ENCODE measurements at places on chromosomes 6 and 20.
A peak's percentile ranks its signal among the peaks of the same experiment; 100 is the strongest.

DNA sequence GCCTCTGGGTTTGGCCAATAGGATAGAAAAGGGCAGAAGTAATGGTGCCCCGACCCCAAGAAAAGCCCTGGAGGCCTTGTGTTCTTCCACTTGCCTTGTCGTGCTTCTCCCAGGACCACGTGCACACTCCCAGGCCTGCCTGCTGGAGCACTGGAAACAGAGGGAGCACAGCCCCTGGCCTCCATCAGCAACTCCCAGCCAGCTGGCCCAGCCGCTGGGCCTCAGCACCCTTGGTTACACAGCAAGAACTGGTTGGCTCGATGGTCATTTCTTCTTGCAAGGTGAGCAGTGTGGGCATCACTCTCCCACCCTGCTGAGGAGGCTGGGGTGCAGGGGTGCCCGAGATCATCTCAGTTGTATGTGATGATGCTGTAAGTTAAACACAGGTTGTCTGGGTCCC is 69.2 kb upstream of the CST7 start:
- no peak for DNase-seq

- DNase-seq: no peak
These were observed 3.1 kb downstream of the MAP1LC3A start for GRCh38 chr20:34561661-34562060.

DNA sequence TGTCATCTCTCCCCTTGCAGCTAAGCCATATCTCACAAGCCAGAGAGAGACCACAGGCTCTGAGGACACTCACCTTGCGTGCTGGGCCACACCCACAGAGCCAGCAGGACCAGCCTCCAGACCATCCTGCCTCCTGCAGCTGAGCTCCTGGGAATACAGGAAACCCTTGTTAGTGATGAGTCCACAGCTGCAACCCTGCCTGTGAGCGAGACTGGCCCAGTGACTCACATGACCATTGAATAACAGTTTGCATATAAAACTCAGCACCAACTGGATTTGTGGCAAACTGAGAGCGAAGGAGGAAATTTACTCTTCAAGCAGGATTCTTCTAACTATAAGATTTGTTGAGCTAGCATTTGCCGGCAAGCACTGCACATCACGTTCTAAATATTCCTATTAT is 3.0 kb downstream of the THBS2 start:
- DNase-seq: peak; percentile 21

DNA sequence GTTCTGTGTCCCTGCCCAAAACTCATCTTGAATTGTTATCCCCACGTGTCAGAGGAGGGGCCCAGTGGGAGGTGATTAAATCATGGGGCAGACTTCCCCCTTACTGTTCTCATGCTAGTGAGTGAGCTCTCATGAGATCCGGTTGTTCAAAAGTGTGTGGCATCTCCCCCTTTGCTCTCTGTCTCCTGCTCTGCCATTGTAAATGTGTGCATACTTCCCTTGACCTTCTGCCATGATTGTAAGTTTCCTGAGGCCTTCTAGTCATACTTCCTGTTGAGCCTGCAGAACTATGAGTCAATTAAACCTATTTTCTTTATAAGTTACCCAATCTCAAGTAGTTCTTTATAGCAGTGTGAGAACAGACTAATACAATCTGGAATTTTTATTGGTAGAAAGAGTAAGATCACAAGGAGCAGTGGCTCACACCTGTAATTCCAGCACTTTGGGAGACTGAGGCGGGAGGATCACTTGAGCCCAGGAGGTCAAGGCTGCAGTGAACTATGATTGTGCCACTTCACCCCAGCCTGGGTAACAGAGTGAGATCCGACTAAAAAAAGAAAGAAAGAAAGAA is 47.1 kb upstream of the SLC22A16 start:
- no peak for DNase-seq

GRCh38 chr20:50019466-50020256 is 36.9 kb downstream of the SNAI1 start:
- peak; percentile 38 for DNase-seq

- no peak for DNase-seq
These were observed 1.8 kb downstream of the RALGAPA2 start for GRCh38 chr20:20710443-20711315.

- no peak for DNase-seq
These were observed 58.9 kb downstream of the PTPRK start for GRCh38 chr6:128461501-128461900.

DNA sequence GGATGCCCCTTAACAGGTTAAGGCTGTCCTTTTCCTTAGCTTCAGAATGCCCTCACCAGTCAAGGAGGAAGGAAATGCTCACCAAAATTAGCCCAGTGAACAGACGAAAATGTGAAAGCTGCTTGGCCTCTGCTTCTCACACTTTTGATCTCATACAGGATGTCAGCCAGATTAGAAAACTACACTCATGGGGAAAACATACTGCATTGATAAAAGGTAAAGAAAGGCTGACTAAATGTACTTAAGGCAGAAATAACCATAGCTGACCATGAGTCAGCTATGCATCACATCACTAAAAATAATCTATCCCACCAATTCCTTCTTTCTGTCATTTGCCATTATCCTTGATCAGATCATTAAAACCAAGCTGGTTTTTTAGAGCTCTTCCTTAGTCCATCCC is 198.4 kb upstream of the TENT5A start:
- DNase-seq: no peak

DNA sequence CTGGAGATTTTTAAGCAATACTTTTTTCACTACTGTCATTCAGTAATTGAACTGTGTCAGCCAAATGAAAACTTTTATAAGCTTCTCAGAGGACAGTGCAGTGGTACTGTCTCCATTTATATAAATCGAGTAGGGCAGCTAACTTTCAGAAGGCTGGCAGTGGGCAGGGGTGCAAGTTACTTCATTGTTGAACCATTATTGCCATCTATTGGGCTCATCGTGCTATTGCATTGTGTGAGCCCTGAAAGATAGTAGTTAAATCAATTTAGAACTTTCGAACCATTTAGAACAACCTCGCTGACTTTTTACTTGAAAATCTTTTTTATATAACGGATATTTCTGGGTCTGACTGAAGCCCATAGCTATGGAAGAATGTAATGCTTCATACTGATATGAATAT is 347.8 kb upstream of the PLCB4 start:
- DNase-seq: no peak

GRCh38 chr6:160333841-160334240 is 14.3 kb upstream of the SLC22A3 start:
- no peak for DNase-seq

DNA sequence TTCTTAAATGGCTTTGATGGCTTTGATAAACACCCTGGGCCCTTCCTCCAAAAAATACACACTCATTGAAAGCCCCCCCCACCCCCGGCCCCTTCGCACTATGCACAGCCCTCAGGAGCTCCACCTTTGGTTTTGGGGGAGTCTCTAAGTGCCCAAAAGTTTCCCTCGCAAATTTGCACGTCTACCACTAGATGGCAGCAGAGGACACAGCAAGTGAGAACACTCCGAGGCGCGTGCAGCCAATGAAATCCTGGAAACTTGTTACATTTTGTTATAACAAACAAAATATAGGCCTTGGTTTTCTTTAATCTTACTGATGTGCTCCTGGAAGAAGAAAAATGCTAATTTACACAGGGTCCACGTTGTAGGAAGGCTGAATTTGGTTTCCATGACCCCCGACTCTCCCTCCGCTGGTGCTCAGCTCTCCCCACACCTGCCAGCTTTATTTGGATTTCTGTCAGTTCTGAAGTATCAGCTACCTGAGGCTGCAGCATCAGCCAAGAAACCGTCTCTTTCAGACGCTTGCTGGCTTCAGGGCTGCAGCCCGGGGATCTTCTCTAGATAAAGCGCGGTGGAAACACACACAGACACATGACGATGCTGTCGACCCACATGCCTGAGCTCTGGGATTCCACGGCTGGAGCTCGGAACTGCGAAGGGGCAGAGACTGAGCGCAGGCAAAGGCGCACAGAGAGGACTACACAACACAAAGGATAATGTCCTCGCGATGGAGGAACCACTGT is 148.3 kb upstream of the RPS6KA2 start:
- DNase-seq: no peak
